ENCODE measurements at places on chromosomes 5 and 9.

DNA sequence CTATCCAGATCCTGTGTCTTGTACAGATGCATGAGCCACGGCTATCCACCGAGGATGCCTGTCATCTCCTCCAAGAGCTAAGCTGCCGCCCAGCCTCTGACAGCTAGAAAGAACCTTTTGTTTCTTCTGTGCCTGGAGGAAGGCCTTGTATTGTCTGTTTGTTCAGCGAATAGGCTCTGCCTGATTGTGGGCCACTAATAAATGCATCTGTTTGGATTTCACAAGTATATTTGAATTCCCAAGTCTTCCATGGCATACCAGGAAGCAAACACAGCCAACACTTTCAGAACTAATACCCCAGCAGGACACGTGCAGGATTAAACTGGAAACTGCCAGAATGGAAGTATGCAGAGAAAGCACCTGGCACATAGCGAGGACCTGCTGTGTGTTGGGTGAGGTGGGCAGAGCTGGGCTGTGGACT lies 92.7 kb upstream of the NEURL1B start:
- no peak for DNase-seq

- no peak for DNase-seq
Observed at GRCh38 chr9:82532504-82533180, 530.3 kb downstream of the RASEF start.

GRCh38 chr5:31702712-31703111 lies 63.8 kb downstream of the PDZD2 start:
- no peak for DNase-seq

- no peak for DNase-seq
Observed at GRCh38 chr5:39618391-39618790, 193.6 kb upstream of the DAB2 start.

DNA sequence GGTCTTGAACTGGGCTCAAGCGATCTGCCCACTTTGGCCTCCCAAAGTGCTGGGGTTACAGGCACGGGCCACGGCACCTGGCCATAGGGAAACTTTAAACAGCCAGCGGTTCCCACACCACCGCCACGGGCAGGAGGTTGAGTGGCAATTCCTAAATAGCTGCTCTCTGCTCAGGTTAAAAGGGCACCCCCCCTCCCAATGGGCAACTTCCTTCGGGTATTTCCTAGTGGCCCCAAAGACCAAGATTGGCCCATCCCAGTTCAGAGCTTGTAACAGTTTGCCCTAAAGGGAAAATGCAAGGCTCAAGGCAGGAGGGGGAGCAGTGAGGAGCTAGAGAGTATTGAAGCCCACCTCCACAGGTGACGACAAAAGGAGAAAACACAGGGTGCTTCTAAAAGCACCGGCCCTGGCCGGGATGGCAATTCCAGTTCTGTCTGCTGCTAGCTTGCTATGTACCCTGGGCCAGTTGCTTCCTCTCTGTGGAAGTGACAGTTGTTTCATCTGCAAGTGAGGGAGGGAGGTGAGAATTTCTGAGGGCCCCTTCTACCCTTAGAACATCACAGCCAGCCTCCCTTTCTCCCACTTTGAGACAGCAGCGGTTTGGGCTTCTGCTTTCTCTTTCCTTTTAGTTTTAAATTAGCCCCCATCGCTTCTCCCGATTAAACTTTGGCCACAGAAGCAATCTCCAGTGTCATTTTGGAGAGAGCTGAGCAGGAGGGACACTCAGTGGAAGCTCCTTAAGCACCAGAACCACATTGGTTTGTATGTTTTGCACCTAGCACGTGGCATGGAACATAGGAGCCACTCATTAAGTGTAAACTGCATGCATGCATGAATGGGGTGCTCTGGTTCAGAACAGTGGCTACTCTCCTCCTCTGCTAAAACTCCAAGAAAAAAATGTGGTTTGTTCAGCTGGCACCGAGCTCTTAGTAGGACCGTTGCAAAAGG lies 17.3 kb upstream of the TNIP1 start:
- DNase-seq, result peak; percentile 48

DNA sequence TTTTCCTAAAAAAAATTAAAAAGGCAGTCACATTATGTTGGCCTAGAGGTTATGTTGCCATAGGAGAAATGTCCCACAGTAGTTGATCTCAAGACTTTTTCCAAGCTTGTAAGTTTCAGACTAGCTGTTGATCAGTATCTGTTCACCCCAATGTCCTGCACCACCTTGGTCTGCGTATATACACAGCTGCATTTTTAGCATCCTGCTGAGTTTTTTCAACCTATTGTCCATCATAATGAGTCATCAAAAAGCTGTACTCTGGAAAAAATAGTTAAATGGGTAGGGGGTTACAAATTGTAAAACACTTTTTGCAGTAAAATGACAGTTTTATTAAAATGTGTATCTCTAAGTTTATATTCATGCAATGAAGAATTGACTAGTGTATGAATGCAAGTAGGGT lies 53.2 kb upstream of the TMEM171 start:
- DNase-seq, result no peak

- no peak for DNase-seq
Observed at GRCh38 chr9:4933177-4933576, 51.9 kb upstream of the JAK2 start.

- no peak for DNase-seq
Observed at GRCh38 chr5:124895236-124895635, 148.8 kb upstream of the ZNF608 start.

DNA sequence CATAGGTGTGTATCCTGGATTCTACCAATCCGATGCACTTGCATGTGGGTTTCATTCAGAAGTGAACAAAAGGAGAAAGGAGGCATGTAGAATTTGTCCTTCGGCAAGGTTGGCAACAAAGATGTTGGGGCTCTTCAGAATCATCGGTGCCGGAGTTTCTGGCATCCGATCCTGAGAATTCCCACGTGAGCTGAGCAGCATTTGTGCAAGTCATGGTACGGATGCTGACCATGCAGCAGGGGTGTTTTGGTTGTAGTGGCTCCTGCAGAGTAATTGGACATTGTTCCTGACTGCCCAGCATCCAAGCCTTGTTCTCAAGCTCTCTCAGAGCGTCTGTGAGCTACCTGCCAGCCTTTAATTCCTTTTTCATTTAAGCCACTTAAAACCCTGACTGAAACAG lies 19.0 kb upstream of the POC5 start:
- DNase-seq, result no peak

- DNase-seq, result no peak
Observed at GRCh38 chr9:77750981-77751340, 102.8 kb upstream of the GNA14 start.

GRCh38 chr9:36789886-36790285 lies 217.2 kb downstream of the MELK start:
- no peak for DNase-seq

- DNase-seq, result no peak
Observed at GRCh38 chr5:82387819-82388166, 109.6 kb upstream of the RPS23 start.

DNA sequence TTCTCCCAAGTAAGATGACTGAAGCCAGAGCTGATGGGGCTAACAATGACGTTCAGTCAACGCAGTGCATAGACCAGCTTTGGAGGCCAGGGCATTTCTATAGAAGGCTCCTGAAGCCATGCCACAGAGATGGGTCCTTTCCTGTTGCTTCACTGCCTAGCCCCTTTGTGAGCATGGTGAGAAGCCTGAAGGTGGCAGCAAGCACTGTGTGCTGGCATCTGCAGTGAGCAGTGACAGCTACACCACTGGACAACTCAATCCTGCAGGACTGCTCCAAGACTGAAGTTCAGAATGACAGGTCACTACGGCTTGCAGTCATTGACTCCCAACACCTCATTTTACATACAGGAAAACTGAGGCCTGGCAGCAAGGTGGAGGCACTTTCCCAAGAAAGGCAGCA lies 229.0 kb downstream of the TSSK1B start:
- DNase-seq, result no peak

DNA sequence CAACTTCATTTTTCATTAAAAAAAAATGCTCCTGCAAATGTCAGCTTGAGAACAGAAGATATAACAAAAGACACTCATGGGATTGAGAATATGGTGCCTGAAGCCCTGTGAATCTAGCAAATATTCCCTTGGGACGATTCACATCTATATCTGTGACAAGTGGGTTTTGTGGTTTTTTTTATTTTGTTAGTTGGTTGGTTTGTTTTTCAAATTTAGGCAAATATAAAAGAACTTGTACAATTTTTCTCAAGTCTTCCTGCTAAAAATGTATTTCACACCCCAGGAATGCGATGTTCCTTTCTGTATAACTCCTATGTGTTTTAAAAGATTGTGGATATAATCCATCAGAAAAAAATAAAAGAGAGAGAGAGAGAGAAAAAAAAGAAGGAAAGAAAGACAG lies 1061.8 kb upstream of the ARRDC3 start:
- DNase-seq, result no peak

DNA sequence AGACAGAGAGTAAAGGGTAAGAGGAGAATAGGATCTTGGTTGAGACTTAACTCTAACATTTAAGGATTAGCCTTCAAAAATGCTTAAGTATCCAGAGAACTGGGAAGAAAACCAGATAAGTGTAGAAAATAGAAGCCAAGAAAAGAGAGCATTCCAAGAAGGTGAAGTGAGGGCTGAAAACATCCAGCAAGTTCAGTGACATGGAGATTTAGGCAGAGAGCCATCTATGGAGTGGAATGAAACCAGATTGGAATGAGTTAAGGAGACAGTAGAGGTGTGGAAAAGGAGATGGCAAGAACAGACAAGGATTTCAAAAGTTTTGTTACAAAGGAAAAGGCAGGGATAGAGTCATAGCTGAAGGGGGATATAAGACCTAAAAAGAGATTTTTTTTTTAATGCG lies 188.1 kb downstream of the TRPM3 start:
- DNase-seq, result no peak

DNA sequence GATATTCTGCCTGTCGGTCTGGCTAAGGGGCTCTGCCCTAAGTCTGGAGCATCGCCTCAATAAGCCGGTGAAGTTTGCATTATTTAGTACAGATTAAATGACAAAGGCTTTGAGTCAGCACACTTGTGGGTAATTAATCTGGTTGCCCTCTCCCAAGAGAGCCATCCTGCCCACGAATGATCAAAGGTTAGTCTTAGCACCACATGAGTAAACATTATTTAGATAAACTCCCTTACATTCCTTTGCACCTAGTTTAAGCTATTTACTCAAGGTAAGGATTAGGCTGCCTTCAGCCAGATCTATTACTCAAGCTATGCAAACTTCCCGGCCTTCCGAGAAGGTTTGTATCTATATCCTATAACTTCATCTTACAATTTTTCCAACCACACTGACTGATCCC lies 572.1 kb downstream of the CHSY3 start:
- no peak for DNase-seq

DNA sequence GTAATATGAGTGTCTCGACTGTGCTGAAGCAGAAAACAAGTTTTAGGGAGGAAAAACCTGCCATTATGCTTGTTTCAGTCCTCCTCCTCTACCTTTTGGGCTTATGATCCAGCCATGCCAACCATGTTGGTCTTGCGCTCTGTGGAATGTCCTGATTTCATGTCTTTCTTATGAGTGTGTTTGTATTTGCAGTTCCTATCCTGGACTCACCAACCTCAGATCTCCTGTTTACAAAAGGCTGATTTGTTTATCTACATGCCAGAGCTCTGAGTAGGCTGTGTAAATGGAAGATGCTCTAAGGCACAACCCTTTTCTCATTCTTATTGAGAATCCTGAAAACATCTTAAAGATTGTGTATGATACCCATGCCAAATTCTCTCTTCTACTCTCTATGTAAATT lies 138.6 kb downstream of the ARHGEF28 start:
- no peak for DNase-seq

DNA sequence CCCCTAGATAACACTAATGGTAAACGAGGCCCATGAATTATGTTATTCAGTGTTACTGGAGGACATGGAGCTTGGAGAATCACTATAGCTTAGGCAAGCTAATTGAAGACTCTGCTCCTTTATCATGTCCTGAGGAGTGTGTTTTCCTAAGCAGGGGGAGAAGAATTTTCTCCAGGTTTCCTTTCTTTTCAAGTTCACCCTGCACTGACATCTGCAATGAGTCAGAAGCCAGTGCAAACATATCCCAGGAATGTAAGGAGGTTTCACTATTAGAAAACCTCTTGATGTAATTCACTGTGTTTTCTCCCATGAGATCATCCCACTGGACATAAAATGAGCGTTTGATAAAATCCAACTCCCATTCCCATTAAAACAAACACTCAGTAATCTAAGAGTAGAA lies 75.6 kb downstream of the DMRT2 start:
- no peak for DNase-seq

DNA sequence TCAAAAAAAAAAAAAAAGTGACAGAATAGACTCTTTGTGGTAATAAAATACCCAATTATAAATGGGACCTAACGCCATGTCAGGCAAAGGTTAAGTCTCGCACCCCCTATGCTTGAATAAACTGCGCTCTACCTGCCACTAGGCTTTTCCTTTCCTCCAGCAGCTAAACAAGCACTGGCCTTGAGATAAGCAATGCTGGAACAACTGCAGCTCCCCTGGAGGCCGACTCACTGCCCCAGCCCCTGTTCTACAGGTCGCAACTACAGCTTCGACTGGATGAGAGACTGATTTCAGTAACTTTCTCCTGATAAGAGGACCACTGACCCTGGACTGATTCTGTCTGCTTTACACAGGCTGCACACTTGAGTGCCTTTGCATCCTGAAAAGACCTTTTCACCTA lies 210.2 kb downstream of the HSPA4 start:
- no peak for DNase-seq

DNA sequence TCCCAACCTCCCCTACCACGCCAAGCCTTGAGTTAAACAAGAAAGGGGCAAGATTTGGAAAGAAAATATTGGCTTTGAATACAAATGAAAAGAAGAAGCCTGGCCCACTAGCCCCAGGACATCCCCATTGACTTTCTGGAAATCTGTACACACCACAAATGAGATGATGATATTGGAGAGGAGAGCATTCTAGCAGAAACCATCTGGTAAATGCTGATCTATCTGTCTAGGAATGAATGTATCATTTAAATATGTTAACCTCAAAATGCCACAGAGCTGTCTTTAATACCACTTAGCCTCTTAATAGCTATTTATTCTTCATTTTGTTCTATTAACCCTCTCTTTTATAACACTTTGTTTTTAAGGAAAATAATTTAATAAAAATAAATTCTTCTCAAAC lies 270.2 kb upstream of the PDE4D start:
- no peak for DNase-seq

DNA sequence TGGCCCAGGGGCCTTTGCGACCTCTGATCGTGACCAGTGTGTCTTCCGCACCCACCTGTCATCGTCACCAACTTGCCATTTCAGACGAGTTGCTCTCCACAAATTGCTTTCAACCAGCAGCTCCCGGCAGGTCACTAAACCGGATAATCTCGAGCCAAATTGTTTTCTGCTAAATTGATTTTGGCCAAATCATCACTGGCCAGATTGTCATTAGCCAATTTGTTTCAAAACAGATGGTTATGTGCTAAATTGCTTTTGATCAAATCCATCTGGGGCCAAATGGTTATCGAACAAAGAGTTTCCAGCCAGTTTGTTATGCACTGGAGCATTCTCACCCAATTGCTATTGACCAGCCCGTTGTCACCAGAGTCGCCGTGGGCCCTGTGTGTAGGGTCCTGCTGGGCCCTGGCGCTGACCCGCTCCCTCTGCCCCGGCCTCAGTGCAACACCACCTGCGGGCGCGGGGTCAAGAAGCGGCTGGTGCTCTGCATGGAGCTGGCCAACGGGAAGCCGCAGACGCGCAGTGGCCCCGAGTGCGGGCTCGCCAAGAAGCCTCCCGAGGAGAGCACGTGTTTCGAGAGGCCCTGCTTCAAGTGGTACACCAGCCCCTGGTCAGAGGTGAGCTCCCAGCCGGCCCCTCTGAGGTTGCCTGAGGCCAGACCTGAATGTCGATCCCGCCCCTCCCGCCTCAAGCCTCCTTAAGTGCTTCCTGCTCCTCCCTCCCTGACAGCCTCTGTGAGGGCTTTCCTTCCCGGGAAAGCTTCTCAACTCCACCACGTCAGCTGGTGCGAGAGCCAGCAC lies 35.6 kb downstream of the ADAMTSL2 start:
- DNase-seq, result no peak
